ENCODE measurements at places on chromosomes 7 and 10.

GRCh38 chr7:46156086-46156485 lies 235.0 kb upstream of the IGFBP3 start:
- no peak for DNase-seq

DNA sequence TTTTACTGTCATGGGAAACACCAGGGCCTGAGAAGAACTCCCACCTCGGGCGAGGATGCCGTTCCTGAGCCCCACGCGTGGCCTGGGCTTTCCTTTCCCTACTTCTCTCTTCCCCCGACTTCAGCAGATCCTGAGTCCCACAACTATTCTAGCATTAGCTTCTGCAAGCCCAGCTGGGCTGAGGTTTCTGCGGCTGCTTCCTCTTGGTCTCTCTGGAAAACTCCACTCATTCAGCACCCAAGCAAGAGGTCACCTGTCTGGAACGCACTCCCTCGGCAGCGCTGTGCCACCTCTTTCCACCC lies 761 bp upstream of the DOCK1 start:
- no peak for DNase-seq

GRCh38 chr7:152617056-152617455 lies 58.9 kb downstream of the XRCC2 start:
- DNase-seq: no peak

GRCh38 chr7:98021588-98022351 lies 31.8 kb upstream of the OCM2 start:
- peak; percentile 73 for DNase-seq

- DNase-seq: no peak
Observed at GRCh38 chr10:60479305-60480020, 89.8 kb upstream of the ANK3 start.

DNA sequence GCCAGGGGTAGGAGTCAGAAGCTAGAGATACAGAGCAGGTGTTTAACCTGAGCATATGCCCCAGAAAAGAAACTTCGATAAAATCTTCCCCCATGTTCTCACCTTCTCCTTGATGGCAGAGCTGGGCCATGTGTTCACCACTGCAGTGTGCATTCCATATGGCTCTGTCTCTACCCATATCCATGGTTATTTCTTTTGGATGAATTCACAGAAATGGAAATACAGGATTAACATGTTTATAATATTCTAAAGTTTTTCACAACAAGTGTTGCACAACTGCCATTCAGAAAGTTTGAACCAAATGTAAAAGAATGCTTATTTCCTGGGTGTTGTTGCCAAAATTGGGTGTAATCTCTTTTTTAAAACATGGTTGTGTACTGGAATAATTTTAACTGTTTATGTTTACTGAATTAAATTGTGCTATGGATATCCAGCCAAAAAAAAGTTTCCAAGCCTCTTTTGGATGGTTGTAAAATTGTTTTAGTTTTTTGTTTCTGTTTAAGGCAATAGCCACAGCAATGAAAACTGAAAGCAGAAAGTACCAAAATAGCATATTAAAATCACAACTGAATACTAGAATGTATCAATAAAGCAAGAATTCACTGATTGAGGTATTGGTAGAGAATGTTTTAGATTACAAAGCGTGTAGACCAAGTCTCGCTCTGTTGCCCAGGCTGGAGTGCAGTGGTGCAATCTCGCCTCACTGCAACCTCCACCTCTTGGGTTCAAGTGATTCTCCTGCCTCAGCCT lies 19.9 kb upstream of the CCNY start:
- DNase-seq: no peak

GRCh38 chr10:126163506-126163905 lies 224.8 kb downstream of the ADAM12 start:
- DNase-seq: no peak

DNA sequence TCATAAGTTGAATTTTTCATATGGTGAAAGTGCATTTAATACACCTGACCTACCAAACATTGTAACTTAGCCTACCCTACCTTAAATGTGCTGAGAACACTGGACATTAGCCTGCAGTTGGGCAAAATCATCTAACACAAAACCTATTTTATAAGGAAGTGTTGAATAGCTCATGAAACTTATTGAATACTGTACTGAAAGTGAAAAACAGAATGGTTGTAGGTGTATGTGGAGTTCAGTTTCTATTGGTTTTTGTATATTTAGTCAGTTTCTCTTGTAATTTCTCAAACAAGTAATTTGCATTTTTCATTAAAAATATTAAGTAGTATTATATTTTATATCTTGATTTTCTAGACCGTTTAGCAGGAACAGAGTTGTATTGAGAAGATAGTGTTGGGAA lies 15.3 kb downstream of the CCDC7 start:
- no peak for DNase-seq

- no peak for DNase-seq
Observed at GRCh38 chr10:124523901-124524300, 62.3 kb downstream of the LHPP start.

Measured in brain (organoid and tissue), 16 donors.